Activated CD4-positive, alpha-beta T cell treated with anti-CD3 and anti-CD28 coated beads, Interleukin-2, amount 50 U/mL, for 1 hour (primary cell): ENCODE measurements at places on chromosomes 2 and 18.

DNA sequence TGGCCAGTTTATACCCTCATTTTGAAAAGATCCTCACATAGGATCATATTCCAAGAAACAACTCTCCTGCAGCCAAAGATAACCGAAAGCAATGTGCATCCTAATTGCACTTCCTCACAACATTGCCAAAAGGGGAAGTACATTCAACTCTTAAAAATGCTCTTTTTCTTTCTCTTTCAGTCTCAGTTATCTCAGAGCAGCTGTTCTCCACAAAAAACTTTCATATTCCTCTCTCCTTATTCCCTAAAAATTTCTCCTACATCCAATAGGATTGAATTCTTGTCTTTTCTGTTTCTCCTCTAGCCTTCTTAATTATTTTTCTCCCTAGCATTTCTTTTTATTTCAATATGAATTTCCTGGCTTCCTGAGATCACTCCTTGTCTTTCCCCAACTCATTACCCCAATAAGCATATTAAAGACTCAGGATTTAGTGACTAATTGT lies 7.4 kb upstream of the VRK2 start:
- DNase-seq = no peak

GRCh38 chr18:57947117-57947516 lies 96.9 kb upstream of the NEDD4L start:
- no peak for DNase-seq

- no peak for DNase-seq
Measured at GRCh38 chr2:143469323-143469722, 340.1 kb downstream of the ARHGAP15 start.

- no peak for DNase-seq
Measured at GRCh38 chr2:27724191-27724590, 47.3 kb upstream of the MRPL33 start.

- no peak for DNase-seq
Measured at GRCh38 chr18:57432751-57433400, 2.3 kb upstream of the ONECUT2 start.

- no peak for DNase-seq
Measured at GRCh38 chr2:127763776-127764175, 47.2 kb downstream of the WDR33 start.

GRCh38 chr2:126778561-126779501 lies 119.9 kb upstream of the TEX51 start:
- DNase-seq = no peak

DNA sequence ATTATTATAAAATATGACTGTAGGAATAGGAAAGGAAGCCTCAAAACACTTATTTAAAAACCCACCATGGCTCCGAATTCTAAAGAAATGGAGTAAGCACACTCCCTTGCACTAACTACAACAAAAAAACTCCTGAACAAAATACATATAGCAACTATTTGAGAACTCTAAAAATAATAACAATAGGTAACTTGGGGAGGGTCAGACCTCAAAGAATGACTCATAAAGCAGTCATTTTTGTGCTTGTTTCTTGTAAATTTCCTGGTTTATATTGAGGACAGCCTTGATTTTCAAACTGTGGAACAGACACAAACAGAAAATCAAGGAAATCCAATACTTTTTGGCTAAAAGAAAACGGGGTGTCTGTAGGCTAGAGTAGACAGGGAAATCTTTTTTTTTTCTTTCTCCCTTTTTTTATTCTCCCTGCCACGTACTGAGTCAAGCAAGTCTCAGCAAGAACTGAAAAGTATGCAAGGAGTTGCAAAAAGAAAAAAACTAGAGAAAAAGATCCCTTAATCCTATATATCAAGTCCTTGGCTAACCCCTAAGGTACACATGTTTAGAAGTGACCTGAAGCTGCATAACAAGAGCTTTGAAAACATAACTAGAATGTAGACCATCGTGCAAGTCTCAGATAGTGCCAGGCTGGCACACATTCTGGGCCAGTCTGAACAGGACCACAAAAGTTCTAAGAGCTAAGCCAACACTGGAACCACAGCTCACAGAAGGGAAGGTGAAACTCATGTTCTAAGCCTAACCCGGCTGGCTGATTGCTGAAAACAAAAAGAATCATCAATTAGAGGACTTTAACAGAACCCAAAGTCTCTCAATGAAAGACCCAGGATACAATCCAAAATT lies 403.1 kb upstream of the LYPD1 start:
- DNase-seq = no peak

DNA sequence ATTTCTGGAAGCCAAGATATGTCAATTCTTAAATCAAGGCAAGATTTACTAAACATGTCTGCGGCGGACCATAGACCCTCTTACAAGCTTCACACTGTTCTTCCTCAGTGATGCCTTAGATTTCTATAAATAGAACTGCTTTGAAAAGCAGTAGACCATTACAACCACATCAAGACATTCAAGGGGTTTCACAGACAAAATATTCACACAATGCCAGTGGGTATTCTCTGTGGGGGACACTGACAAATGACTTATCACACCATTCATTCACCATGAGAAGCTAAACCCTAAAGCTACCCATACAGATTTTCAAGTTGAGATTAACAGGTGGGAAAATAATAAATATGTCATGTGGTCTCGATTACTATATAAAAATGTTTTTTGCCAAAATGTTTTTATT lies 15.9 kb upstream of the LRRTM4 start:
- DNase-seq = no peak

GRCh38 chr18:51824746-51825145 lies 515.3 kb upstream of the DCC start:
- no peak for DNase-seq

DNA sequence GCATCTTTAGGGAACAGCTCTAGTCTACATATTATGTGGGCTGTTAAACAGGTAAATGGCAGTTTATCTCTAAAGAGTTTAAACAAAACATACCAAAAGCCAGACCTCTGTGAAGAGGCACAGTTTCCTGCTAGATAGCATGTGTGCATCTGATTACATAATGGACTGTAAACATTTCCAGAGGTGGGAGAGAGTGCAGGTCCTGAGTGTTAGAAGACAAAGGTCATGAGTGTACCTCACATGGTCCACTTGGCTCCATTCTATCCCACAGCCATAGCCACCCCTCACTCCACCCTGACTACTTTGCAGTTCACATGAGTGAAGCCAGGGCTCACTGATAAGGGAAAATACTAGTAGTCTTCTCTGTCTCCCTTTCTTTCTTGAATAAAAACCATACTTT lies 233.4 kb downstream of the MTX2 start:
- DNase-seq = no peak

DNA sequence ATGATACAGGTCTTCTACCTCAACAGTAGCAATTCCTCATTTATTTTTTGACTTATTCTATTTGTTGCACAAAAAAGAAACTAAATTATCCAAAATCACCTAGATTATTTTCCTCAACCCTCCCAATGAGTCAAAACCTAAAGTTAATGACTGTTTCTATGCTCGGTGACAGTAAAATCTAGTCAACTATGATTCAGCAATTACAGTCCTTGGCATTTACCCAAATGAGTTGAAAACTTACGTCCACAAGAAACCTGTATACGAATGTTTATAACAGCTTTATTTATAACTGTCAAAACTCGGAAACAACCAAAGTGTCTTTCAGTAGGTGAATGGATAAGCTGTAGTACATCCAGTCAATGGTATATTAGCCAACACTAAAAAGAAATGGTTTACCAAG lies 439.3 kb downstream of the CBLN2 start:
- no peak for DNase-seq

DNA sequence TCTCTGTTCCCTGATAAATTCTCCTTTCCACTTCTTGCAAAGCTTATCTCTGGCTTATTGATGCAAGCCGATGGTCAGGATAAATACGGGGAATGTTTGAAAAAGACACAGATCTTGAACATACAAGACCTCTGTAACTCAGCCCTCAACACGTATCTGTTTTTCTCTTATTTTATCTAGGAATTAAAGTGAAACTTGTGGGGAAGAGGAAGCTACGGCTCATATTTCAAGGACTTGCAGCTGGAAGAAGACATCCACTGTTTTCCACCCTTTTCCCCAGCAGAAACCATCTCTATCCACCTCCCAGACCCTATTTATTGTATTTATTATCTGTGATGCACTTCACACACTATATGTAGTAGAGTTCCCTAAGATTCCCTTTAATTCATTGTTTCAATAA lies 98.4 kb upstream of the TANK start:
- DNase-seq = no peak

GRCh38 chr2:112682101-112682500 lies 36.4 kb downstream of the SLC20A1 start:
- DNase-seq = no peak

DNA sequence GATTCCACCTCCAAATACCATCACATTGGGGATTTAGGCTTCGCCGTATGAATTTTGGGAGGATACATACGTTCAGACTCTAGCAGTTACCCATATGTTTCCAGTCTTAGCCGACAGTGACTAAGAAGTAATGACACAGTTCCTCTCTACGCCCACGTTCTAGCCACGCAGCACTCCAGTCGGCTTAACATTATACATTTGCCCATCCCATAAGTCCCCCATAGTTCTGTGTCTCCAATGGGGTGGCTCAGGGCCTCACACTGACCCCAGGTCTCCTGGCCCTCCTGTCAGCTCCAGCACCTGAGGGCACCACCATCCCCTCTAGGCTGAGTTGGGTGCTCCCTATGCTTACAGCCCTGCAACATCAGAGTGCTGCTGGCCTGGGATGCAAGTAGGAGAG lies 18.4 kb upstream of the CNDP2 start:
- no peak for DNase-seq

DNA sequence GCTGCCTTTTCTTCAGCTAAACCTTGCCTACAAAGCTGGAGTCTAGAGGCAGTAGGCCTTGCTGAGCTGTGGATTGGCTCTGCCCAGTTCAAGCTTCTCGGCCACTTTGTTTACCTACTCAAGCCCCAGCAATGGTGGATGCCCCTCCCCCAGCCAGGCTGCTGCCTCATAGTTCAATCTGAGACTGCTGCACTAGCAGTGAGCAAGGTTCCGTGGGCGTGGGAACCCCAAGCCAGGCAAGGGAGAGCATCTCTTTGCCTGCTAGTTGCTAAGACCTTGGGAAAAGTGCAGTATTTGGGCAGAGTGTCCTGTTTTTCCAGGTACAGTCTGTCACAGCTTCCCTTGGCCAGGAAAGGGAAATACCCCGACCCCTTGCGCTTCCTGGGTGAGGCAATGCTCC lies 68.9 kb downstream of the VAPA start:
- DNase-seq = no peak

- no peak for DNase-seq
Measured at GRCh38 chr2:227592694-227593387, 5.9 kb upstream of the SCYGR2 start.

DNA sequence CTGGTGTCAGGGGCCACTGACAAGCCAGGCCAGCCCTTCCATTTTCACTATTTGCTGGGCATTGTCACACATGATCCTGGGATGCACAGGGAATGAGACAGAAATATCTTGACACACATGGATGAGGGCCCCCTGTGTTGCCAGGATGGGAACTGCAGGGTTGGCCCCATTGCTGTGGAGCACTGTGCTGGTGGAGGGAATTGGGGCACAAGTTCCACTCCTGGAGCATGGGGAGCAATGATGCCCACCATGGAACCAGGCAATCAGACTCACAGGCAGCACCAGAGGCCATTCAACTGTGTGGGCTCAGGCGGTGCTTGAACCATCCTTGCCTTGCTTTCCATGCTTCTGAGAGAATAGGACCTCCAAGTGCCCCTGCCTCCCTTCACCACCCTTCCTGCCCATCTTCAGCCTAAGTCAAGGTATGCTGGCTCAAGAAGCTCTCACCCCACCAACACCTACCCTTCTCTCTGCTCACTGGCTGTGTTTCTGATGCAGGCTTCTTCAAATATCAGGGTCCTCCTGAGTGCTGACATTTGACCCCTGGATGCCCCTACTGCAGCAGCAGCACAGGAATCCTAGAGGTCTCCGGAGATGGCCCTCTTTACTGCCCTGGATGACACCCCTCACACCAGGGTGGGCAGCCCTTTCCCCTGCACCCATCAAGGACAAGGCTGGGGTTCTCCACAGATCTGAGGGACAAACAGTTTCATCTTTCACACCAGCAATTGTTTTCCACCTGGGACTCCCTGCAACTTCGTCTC lies 11.0 kb downstream of the ADRA2B start:
- DNase-seq = no peak

DNA sequence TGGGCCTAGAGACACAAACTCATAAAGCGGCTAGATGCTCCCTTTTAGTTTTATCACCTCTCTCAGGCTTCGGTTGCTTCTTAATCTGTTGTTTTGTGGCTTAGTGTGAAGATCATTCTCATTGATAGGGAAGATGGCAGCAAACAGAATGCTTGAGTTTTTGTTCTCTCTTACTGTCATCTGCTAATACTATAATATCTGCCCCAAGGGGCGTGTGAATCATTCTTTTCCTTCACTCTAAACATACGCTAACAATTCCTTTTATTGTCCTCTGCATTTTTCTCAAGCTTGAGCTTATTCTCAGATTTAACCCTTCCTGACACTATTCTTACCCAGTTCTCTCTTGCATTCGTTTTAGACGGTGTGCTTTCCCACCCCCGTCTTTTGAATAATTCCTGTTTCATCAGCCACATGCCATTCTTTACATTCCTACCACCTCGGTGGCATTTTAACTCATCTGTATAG lies 323.9 kb upstream of the NRP2 start:
- DNase-seq = no peak

DNA sequence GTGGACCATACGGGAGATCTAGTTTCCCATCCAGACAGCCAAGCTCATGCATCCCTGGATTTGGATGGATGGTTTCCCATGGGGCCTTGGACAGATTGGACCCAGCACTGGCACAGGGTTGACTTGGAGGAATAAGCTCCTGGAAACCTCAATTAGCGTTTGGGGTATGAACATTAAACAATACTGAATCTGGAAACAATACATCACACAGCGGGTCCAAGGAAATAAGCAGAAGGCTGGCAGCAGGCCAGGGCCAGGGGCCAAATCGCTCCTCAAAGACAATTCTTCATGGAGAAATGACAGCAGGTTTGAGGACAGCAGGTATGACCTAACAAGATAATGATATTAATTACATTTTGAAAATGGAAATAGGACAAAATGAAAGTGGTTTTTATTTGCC lies 540.6 kb downstream of the RIT2 start:
- no peak for DNase-seq

DNA sequence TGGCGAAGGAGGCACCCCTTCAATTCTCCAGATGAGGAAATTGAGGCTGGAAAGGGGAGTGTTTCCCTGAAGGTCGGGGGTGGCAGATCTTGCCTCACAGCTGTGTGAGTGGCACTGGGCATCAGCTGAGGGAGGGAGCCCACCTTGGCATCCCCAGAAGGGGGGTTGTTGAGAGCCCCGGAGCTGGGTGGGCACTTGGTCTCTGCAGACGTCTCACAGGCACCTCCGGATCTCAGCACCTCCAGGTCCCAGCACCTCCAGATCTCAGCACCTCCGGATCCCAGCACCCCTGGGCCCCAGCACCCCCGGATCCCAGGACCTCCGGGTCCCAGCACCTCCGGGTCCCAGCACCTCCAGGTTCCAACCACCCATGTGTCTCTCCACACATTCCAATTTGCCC lies 137.9 kb downstream of the NFATC1 start:
- DNase-seq = no peak

- DNase-seq = no peak
Measured at GRCh38 chr2:49309461-49309860, 155.1 kb upstream of the FSHR start.

- DNase-seq = no peak
Measured at GRCh38 chr2:224944707-224945547, 97.3 kb downstream of the DOCK10 start.

GRCh38 chr18:77702686-77703085 lies 453.0 kb downstream of the GALR1 start:
- no peak for DNase-seq
